ENCODE measurements at places on chromosomes 12 and 14.

- DNase-seq = no peak
These were observed 58.9 kb downstream of the GPR65 start for GRCh38 chr14:88063811-88064210.

DNA sequence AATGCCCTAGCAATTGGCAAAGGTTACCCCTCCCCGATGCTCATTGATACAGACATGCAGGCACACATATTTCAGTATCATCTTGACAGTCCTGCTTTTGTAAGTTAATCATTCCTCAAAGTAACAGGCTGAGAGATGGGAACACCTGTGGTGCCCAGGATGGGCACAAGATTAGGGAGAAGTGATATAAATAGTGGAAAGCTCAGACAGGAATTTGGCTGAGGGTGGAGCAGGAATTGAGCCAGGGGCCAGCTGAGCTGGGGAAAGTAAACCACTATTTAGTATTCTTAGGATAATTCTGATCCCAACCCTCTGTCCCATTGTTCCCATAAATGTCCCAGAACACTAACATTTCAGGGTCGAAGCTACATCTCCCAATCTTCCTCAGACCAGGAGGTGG is 38.3 kb downstream of the DAO start:
- no peak for DNase-seq

DNA sequence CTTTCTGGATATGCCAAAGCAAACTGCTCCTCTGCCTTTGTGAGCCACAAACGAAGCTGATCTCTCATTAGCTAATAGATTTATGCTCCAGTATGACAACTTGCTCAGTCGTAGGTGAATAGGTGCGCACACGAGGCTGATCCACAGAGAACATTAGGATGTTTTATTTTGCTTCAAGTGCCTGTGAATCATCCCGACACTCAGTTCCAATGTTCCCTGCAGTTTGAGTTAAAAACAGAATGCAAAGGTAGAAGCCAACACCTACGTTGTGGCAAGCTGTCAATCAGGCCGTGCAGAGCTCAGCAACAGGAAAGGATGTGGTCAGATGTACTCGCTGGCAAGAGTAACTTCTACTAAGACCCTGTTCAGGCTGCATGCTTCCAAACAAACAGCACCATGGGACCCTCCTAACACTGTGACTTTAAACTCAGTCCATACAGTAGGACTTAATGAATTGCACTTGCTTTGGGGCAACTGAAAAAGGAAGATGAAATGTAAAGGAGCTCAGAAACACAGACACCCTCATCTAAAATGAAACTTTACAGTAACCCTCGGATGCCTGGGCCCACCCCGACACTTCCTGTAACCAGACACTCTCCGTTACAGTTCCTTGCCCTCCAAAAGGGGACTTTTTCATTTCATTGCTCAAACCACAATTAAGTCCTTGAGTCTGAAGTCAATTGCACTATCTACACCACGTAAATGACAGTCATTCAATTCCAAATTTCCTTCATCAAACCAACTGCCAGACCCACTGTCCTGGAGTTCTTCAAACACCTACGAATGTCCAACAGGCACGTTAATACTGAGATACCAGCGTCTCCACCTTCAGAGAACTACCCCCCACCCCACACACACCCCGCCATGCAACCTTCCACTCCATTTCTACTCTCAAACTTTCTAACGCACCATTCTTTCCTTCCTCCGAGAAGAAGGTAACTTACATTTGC is 1.6 kb downstream of the CCDC88C start:
- DNase-seq = peak; percentile 27

DNA sequence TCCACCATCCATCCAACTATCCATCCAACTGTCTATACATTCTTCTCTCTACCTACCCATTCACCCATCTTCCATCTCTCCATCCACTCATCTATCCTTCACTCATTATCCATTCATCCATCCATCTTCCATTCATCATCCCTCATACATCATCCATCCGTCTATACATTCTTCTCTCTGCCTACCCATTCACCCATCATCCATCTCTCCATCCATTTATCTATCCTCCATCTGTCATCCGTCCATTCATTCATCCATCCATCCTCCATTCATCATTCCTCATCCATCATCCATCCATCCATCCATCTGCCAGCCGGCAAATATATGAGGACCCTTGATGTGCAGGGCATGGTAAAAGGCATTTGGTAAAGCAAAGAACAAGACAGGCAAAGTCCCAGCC is 25.2 kb downstream of the AACS start:
- no peak for DNase-seq

GRCh38 chr12:107894589-107894988 is 120.1 kb downstream of the ASCL4 start:
- DNase-seq = no peak

DNA sequence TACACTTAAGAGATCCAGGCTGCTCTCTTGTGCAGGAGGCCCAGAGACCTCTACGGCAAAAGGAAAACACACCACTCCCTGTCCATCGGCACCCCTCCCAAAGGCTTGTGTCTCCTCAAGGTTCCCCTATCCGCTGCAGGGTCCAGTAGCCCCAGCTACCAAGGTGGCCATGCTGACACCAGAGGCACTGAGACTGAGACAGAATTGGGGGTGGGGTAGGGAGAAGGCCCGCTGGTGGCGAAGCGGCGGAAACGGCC is 590 bp downstream of the DDIT3 start:
- no peak for DNase-seq

- no peak for DNase-seq
These were observed 199.4 kb upstream of the LRIG3 start for GRCh38 chr12:59119676-59120075.

- no peak for DNase-seq
These were observed 31.5 kb downstream of the EPS8 start for GRCh38 chr12:15757553-15758255.

GRCh38 chr12:3272958-3273357 is 195.8 kb downstream of the TSPAN9 start:
- no peak for DNase-seq

DNA sequence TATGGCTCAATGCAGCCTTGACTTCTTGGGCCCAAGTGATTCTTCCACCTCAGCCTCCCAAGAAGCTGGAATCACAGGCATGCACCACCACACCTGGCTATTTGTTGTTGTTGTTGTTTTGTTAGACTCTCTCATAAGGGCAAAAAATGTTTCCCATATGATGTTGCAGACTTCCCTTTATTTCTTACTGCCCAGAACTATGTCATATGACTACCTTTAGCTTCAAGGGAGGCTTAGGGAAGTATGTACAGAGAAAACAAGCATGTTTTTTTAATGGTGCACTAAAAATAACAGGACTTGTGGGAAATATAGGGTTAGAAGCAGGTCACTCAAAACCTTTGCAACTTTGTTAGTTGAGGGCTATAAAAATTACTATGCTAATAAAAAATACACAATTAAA is 4.3 kb upstream of the GPR19 start:
- no peak for DNase-seq

DNA sequence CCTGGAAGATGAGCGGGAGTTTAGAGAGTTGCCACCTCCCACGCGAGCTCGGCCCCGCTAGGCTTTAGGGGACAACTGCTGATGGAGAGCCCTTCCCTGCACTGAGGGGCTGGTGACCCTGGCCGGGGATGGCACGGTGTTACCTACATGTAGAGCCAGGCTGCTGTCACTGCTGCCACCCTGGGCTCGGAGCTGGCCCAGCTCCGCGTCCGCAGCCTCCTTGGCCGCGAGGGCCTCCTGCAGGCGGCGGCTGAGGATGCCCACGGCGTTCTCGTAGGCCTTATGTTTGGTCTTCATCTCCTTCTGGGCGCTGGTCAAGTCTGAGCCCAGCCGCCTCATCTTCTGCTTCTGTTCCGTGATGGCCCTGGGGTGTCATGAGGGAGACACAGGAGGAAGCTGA is 24.6 kb upstream of the ANKLE2 start:
- DNase-seq = no peak

DNA sequence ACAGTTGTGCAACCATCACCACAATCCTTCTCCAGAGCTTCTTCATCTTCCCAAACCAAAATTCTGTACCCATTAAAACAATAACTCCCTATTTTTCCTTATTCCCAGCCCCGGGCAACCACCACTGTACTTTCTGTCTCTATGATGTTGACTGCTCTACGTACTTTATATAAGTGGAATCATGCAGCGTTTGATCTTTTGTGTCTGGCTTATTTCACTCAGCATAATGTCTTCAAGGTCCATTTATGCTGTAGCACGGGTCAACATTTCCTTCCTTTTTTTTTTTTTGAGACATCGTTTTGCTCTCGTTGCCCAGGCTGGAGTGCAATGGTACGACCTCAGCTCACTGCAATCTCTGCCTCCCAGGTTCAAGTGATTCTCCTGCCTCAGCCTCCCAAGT is 162.7 kb upstream of the GSC start:
- DNase-seq = no peak

DNA sequence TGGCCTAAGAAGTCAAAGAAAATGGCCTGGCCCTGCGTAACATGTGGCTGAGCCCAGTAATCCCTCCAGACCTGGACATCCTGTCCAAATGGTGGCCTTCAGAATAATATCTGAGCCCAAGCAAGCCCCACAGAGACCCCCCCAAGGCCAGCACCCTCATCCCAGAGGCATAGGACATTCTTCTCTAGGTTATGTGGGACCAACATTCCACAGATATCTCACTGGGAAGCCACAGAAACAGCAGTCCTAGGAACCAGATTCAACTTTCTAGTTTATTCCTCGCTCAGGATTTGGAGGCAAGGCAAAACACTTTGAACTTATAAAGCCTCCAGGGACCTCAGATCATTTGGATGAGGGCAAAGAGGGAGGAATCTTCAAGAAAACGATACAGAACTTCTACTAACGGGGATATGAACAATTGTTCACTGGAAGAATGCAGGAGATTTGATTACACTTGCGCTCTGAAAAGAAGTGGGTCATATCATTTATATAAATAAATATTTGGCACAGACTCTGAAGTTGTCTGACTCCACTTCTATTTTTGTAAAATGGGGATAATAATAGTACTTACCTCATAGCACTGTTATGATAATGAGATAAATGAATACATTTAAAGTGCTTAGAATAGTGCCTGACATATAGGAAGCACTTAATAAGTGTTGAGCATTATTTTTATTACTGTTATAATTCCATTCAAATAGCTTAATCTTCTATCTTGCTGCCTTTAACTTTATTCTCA is 171.5 kb downstream of the NUAK1 start:
- DNase-seq = no peak

- no peak for DNase-seq
These were observed 58.2 kb downstream of the DICER1 start for GRCh38 chr14:95098984-95099599.

DNA sequence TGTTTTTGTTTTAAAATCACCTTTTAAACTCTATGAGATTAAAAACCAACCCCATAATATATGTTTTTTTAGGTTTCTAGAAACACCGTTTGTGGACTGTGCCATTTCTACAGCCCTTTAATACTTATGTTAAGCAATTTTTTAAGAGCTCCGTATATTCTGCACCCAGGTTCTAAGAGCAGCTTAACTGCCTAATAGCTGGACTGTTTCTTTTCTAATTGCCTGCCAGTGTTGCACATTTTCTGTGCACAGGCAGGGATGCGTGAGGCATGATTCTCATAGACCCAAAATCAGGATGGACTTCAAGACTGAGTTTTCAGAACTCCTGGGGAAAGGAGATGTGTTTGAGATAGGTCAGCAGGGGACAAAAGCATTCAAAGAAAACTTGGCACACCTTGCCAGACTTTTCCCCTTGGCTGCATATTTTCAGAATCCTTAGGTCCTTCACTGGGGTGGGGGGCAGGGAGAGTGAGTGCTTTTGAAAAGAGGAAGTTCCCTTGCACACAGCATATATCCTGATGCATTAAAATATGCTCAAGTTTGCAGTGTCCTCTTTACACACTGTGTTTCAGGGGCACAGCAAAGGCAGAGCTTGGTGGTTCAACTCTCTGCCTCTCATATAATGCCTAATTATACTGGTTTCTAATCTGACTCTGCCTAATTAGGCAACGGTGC is 27.9 kb downstream of the TMEM30B start:
- DNase-seq = no peak
